Right lung (tissue), 10 donors: ENCODE measurements at places on chromosomes 2 and 18. TPM values are rescaled to one million over a fixed set of nuclear protein-coding genes. Genes with fewer than 3 reads are reported as not detected.

DNA sequence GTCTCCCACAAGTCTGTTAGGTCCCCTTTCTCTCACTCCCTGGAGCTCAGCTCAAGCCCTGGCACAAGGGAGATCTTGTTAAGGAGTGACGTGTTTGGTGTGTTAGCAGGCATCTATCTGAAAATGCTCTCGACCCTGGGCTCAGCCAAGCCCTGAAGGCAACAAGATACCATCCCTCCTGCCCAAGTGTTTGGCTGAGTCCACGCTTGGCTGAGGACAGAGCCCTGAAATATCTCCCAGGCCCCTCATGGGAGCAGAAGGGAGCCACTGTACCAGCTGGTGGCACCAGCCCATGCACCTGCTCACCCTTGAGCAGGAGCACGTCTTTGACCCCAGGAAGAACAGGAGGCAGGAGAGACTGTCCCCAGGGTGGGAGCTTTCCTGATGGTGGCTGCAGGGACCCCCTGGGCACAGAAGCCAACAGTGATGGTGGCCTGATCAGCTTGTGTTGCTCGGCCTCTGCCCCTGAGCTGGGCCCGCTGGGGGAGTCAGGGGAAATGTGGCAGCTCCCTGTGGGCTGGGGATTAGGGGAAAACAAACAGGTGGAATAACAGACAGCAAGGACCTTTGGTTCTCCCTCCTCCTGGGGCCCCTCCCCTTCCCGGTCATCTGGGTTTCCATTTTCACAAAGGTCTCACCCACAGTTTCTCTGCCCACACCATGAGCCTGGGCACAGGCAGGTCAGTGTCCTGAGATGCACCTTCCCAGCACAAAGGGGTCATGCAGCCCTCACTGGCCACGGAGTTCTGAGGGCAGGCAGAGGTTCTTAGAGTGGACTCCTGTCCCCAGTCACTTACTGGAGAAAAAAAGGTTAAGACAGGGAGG is 91.6 kb downstream of the RHOB start:
- no peak for DNase-seq

- no peak for DNase-seq
Observed at GRCh38 chr18:63142594-63143225, 176.9 kb downstream of the BCL2 start.

POLR1B gene
- polyA plus RNA-seq = 29.8 TPM

DNA sequence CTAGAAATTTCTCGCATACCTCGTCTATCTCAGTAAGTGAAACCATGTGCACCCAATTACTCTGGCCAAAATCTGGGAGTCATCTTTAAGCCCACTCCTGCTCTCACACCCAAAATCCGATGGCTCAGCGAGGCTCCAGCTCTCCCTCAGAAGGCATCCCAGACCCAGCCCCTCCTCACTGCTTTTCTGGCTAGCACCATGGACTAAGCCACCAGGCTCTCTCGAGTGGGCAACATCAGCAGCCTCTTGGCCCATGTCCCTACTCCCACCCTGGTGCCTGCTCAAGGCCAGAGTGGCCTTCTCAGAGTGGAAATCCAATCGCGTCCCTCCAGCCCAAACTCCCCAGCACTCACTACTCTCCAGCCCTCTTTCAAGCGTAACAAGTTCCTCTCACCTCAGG is 27.2 kb downstream of the TNS1 start:
- DNase-seq = no peak

GRCh38 chr18:23484561-23485182 is 18.6 kb upstream of the RMC1 start:
- DNase-seq = no peak

DNA sequence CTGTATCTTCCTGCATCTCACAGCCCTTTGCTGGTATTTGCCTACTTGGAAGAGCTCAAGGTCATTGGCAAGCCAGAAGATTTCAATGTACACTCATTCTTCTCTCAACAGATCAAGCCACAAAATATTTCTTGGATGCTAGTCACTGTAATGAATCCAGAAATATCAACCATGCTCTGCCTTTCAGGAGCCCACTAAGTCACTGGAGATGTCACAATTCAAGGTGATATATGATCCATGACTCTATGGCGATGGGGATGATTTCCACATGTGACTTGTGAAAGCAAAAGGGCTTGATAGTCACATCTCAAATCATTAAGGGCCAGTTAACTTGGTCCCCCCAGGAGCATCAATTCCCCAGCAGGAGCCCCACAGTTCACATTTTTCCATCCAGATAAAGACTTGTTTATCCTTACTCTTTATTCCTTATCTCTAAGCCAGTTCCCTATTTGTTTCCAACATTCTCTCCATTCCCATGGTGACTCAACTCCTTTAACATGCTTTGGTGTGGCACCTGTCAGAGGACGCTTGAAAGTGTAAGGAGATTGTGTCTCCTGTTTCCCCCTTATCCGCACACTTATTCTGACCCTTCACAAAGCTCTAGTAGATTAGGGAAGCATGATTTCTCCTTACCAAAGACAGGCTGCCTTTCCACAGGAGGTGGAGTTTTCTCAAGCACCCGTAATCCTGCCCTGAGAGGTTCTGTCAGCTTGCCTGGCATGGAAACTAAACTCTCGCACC is 15.8 kb downstream of the PKDCC start:
- DNase-seq = no peak

- no peak for DNase-seq
Observed at GRCh38 chr18:66682855-66683322, 79.0 kb upstream of the CDH19 start.

- no peak for DNase-seq
Observed at GRCh38 chr18:40685219-40685618, 1269.8 kb upstream of the PIK3C3 start.

- no peak for DNase-seq
Observed at GRCh38 chr2:172480301-172481218, 53.2 kb downstream of the ITGA6 start.

CERS6 gene
- polyA plus RNA-seq = 21.4 TPM

DNA sequence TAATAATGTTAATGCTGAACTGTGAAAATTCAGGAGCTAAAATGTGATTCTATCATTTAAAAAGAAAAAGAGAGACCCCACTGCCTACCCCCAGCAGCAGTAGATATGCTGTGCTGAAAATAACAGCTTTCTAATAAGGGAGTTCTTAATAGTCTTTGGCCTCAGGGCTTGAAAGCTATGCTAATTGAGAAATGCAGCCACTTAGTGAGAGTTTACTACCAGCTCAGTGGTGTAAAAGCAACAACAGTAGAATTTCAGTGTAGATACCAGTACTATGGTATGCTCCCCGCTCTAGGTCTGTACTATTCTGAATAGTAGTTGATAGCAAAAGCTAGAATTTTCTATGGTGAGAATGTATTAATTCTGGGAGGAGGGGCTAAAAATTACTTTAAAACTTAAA is 303.1 kb upstream of the VWC2L start:
- DNase-seq = no peak

DAPL1 gene
- polyA plus RNA-seq = not detected

RNF181 gene
- 110 TPM for polyA plus RNA-seq

- peak; percentile 56 for DNase-seq
Observed at GRCh38 chr2:97935719-97936161, 60.0 kb downstream of the TMEM131 start.

DNA sequence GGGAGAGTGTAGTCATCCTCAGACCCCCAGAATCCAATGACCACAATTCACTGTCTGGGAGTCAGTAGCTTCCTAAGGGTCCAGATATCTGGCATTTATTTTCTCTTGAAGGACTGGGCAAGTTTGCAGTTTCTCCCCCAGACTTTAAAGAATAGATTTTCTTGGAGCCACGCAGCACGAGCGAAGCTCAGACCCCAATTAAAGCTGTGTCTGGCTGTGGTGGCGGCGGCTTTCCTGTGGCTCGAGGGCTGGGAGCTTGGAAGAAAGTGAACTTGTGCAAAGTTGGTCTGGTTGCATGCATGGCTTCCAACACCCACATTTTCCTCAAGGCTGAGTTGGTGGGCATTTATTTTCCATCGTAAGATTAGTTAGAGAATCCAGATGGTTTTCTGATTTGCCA is 105.0 kb downstream of the ACKR3 start:
- DNase-seq = no peak

DNA sequence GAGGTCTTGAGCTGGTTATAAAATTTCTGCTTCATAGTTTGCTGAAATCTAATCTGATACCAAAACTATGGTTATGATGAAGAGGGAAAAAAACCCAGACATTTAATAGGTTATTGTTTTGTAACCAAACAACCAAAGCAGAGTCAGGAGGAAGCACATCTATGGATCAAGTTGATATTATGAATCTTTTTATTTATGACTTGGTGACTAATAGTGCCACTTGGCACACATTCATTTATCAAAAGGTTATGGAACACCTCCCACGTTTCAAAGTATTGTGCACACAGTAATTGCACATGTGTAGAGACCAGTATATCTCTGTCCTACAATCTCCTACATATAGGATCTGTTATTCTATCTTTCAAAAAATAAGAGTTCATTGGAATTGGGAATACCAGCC is 93.0 kb downstream of the DPP4 start:
- DNase-seq = no peak

GRCh38 chr2:55154525-55155030 is 77.5 kb downstream of the CLHC1 start:
- DNase-seq = no peak

DNA sequence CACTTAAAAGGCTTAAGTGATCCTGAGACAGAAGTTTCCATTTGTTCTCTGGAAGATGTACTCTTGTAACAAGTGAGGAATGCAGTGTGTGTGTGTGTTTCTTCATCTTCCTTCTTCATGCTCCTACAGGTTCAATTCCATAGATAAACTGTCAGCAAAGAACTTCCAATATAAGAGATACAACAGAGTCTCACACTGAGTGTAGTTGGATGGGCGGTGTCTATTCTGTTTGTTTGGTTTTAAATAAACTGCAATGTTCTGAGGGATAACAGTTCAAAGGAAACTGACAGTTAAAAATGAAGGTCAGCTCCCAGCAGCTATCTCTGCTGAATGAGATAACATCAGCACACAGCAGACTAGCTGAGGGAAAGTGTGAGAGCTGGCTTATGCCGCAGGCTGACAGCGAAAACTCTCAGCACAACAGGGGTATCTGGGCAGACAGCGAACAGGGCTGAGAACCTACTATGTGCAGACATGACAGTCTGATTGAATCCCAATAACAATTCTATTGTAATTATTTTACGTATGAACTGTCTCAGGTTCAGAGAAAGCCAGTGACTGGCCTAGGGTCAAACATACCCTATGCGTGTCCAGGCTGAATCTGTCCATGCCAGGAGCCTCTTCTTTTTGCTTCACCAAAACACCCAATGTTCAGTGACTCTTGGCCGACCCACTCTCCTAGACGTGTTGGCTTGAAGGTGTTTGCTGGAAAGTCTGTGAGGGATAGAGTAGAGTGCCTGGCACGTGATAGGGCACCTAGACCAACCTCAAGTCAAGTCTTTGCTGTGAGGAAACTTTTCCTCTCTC is 201.9 kb upstream of the TRIB2 start:
- DNase-seq = no peak

- no peak for DNase-seq
Observed at GRCh38 chr2:45763255-45763654, 111.8 kb downstream of the PRKCE start.

- DNase-seq = no peak
Observed at GRCh38 chr18:32122039-32122438, 30.4 kb downstream of the RNF138 start.

RGPD4 gene
- not detected for polyA plus RNA-seq

- DNase-seq = no peak
Observed at GRCh38 chr2:1652034-1652790, 92.1 kb downstream of the PXDN start.

HOXD13 gene
- not detected for polyA plus RNA-seq

GRCh38 chr2:7242189-7242867 is 325.1 kb downstream of the RNF144A start:
- DNase-seq = no peak

- no peak for DNase-seq
Observed at GRCh38 chr18:47485221-47485797, 233.8 kb upstream of the SKOR2 start.

TUBA4B gene
- polyA plus RNA-seq = 4.3 TPM

DNA sequence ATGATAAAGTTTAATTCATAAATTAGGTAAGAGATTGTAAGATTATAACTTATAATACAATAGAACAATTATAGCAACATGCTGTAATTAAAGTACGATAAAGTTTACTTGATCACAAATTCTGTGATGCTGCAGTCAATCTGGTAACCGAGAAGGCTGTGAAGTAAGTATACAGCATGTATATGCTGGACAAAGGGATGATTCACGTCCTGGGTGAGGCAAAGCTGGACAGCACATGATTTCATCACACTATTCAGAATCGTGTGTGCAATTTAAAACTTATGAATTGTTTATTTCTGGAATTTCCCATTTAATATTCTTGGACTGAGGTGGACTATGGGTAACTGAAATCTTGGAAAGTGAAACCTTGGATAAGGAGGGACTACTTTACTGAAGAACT is 522.2 kb upstream of the CNTNAP5 start:
- DNase-seq = no peak

- no peak for DNase-seq
Observed at GRCh38 chr18:31954349-31954748, 11.4 kb upstream of the TRAPPC8 start.

GRCh38 chr2:150570712-150571111 is 83.2 kb upstream of the RND3 start:
- no peak for DNase-seq

GRCh38 chr18:75456199-75456631 is 28.7 kb upstream of the SMIM21 start:
- DNase-seq = peak; percentile 36

- DNase-seq = peak; percentile 1
Observed at GRCh38 chr2:152890736-152891135, 172.3 kb downstream of the ARL6IP6 start.

DNA sequence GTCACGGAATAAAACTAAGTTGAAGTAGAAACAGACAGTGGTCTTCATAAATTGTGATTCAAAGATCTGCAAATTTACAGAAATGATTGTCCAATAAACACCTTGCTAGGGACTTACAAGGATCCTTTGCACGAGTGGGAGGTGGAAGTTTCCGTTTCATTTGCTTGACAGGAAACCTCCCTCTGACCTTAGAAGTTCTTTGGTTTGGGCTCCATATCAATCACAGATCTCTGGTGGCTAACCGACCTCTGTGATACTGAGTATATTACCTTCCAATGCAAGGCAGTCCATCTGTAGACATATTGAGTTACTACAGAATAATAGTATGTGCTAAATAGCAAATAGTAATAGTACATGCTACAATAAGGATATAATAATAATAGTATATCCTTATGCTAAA is 33.7 kb upstream of the RNF152 start:
- no peak for DNase-seq

DNA sequence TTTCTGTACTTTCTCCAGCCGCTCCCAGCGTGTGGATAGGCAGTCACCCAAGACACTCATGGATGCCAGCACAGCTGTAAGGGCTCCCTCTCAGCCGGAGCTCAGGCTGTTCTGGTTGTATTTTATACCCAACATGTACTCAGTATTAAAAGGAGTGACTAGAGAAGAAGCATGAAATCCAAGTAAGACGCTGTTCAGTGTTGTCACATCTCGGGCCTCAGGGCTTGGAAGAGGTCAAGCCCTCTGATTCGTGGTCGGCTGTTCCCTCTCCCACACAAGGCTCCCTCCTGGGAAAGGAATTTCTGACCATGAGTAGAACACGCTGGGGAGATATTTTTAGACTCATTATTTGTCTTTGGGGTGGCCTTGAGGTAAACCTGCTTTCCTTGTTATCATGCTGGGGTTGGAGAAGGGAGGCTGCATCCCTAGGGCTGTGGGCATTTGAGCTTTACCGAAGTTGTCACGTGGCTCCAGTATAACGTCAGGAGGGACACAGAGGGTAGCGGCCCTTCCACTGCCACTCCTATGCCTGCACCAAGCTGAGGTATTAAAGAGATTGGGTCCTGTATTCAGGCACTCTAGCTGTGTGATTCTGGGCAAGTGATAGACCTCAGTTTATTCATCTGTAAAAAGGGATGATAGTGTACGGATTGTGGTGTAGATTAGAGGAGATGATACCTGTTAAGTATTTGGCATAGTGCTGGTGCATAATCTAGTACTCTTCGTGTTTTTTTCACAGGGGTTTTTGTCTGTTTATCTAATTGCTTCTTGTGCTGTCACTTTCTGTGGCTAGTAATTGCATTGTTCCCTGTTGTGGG is 34.1 kb downstream of the HK2 start:
- no peak for DNase-seq
